ENCODE measurements at places on chromosomes 7 and 10.

DNA sequence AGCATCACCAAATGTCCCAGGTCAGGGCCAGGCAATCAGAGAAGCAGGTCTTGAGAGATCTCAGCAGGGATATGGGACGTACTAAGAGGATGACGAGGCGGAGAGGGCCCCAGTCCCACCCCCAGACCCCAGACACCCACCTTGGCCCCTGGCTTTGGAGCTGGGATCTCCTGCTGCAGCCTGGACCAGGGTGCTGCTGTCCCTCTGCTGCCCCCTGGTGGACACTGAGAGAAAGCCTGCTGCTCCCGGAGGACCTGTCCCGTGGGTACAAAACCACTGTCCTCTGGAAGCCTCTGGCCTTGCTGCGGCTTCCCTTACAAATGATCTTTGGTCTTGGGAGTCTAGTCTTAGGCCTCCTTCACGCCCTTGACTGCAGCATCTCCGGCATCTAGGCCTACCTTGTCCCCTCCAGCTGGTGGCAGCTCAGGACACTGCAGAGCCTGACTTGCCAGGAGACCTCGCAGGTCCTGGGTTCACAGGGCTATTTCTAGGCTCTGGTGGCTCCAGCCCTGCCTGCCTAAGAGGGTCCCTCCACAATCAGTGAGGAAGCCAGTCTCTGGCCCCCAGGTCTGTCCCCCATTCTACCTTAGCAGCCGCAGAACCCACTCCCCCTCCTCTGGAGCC lies 97.1 kb downstream of the RGS10 start:
- peak; percentile 83 for DNase-seq

DNA sequence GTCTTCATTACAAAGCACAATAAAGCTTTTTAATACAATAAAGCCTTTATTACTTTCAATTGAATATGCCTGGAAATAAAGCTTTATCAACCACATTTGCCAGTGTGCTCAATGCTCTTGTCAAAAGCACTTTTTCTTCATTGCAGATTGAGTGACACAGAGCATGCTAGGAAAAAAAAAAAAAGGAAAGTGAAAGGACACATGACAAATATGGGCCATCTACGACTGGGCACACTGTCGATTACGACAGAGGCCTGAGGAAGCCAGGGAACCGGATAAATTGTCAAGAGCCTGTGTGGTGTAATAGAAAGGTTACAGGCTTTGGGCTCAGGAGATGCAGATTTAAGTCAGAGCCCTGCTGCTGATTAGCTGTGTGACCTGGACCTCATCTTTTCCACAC lies 84.8 kb upstream of the LRGUK start:
- no peak for DNase-seq

DNA sequence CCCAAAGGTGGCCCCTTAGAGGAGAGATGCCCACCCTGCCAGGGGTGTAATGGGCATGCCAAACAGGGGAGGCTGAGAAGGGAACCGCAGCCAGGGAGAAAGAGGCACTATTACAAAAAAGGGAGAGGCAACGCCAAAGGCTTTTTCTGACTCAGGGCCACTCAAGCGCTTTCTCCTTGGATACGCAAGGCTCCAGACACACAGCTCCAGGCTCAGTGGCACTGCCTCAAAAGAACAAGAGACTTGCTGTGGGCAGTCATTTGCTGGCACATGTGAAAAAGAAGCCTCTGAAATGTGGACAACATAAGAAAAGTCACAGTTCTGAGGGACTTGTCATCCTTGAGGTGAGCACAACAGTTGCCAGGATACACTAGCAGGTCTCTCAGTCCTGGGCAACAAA lies 128.4 kb downstream of the DGKI start:
- DNase-seq = no peak

DNA sequence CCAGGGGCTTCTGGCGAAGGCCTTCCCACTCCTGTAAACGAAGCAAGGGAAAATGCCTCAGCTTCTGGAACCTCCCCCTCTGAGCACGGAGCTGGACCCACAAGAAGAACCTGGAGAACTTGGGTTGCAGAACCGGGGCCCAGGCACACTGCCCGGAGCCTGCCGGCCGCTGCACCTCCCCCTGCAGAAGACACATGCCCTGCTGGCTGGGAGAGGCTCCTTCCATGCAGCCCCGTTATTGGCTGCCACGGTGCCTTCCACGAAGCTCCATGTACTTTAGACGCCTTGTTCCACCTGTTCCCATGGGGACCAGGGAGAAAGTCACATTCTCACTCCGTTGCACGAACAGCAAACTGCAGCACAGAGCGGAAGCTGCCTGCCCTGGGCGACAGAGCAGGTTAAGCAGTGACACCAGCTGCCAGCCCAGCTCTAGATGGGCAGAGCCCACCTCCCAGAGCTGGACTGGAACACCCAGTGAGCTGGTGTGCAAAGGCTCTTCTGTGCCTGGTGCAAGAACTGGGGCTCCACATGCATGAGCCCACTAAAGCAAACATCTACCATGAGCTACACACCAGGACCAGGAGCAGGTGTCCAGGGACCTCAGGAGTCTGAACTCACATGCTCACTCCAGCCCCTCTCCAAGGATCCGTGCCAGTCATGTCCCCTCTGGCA lies 70.1 kb downstream of the TNS3 start:
- no peak for DNase-seq

DNA sequence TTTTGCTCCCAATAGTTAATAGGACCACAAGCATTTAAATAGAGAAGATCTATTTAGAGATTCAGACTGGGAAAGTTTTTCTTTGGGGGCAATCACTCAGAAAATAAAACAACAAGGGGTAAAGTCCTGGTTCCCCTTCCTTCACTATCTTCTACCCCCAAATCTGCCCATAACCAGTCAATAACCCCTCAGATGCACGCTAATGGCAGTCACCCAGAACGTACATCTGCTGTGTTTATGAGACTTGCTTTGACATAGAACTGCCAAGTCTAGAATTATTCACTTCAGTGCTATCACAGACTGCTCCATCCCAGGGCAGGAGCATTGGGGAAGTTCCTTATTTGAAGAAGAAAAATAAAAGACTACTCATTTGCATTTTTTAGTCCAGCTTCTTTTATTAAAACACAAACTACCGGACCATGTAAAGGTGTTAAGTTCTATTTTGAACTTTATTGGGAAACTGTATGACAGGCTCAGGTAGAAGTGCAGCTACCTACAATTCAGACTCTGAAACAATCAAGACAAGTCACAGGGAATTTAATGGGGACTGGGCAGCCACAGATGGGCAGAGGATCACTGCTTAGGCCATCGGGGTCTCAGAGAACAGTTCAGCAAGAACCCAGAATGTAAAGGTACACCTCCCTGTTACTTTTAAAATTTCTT lies 38.4 kb downstream of the ANK3 start:
- DNase-seq = no peak

GRCh38 chr7:97004247-97005182 lies 838 bp upstream of the DLX6 start:
- no peak for DNase-seq

GRCh38 chr10:113259576-113260226 lies 293.2 kb upstream of the HABP2 start:
- DNase-seq = no peak

DNA sequence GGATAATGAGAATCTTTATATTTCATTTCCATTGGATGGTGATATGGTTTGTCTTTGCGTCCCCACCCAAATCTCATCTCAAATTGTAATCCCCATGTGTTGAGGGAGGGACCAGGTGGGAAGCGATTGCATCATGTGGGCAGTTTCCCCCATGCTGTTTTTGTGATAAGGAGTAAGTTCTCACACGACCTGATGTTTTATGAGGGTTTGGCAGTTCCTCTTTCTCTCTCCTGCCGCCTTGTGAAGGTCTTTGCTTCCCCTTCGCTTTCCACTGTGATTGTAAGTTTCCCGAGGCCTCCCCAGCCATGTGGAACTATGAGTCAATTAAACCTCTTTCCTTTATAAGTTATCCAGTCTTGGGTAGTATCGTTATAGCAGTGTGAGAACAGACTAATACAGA lies 59.4 kb downstream of the MTPN start:
- DNase-seq = no peak

GRCh38 chr10:125206623-125207022 lies 46.3 kb upstream of the CTBP2 start:
- DNase-seq = no peak

- DNase-seq = no peak
These were observed 197.4 kb downstream of the ELMO1 start for GRCh38 chr7:37251222-37251621.

DNA sequence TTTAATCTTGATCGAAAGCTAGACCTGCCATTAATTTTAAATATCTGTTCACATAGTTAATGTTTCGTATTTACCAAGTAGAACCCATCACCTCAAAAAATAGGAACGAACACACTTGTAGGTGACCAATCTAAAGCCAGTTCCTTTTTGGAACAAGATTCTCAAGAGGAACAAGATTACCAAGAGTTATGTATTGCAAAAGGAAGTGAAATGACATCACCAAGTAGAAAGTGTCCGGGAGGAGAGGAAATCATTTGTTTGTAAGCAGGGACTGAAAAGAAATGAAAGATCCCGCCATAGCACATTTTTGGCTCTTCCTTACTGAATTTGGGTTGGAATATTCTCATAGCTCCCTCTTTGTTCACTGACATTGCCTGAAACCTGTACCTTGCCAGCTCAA lies 1200.5 kb downstream of the SORCS1 start:
- DNase-seq = no peak

DNA sequence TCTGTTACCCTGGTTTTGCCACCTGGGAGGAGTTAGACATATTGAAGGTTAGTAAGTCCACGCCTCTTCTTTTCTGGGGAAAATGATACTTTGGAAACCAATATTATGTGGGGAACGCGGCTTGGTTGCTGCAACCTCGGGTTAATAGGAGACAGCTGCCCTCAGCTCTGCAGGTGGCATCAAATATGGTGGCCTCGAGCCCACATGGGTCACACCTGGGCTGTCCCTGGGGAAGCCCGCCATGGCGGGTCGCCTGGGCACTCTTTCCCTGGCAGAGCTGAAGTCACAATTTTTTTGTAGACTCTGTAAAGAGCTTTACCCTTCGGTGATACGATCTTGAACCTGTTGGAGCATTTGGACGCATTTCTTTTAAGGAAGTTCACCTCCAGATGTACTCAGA lies 2.5 kb downstream of the PFKP start:
- DNase-seq = no peak

DNA sequence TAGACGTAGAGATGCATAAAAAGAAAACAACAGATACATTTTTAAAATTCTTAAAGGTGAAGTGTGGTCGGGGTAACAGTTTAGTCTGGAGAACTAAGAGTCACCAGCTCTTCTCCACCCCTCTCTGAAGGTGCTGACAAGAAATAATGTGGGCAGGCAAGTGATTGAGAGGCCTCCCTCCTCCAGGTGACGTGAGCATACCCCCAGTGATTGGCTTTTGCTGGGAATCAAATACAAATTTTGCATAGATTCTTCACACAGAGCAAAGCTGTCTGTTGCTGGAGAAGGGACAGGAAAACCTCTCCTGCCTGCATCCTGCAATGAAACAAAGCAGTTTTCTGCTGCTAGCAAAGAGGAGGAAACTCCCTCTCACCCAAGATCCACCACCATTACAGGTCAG lies 115.0 kb downstream of the DGKB start:
- no peak for DNase-seq

DNA sequence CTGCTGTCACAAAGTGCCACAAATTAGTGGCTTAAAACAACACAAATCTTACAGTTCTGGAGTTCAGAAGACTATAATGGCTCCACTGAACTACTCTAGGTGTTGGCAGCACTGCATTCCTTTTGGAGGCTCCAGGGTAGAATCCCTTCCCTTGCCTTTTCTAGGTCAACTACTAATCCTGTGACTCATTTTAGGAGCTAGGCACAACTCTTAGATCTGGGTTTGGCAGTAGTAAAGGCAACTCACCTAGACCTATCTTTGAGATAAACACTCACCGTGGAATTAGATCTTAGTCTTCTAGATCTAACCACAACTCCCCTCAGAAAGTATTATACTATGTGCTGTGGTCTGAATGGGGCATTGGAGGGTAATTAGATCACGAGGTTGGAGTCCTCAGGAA lies 60.4 kb downstream of the ANKIB1 start:
- no peak for DNase-seq

DNA sequence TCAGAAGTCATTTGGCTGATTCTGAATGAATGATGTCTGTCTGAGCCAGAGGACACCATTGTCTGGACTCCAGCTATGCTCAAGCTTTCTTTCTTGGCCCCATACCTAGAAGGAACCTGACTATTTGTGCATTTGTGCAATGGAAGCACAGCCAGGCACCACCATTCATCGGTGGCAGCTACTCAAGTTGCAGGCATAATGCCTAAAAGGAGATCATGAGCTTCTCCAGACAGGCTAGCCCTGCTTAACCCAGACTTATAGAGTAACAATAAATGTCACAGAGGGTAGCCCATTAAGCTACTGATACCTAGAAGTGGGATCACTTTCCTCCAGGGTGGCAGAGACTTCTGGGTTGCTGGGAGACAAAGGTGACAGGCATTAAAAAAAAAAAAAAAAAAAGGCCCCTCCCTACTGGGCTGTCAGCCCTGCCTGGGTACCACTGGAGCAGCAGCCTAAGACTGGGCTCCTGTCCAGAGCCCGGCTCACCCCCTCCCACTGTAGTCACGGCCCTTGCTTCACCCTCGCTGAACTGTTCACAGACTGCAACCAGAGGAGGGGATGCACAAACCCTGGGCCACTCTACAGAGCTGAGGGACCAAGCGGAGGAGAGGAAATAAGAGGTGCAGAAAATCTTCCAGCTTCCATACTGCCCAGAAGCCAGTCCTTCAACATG lies 75.4 kb upstream of the ATP6V0A4 start:
- no peak for DNase-seq

GRCh38 chr10:95451568-95452524 lies 109.3 kb downstream of the SORBS1 start:
- no peak for DNase-seq

DNA sequence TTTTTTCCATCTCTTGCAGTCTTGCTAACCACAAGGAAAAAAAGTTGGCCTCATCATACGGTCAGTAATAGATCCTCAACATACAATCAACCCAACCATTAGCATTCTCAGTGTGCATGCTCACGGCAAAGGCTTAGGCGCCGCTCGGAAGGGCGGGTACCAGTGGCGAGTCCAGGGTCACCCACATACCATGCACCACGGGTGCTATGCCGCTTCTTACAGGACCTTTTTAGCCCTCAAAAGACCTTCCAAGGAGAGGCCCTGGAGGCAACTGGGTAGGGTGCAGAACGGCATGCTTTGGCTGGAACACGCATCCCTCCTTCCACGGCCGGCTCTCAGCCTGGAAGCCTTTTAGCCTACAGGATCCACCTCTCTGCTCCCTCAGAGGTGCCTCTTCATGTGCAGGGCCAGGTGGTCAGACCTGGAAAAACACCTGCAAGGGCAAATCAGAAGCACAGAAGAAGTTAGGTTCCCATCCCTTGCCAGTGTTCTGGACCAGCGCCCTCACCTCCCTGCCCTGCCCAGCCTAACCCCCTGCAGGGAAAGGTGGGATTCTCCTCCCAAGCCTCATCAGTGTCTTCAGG lies 5.8 kb downstream of the KLF6 start:
- DNase-seq = no peak
